ENCODE measurements at places on chromosomes 3 and 15. TPM values are rescaled to one million over a fixed set of nuclear protein-coding genes. Genes with fewer than 3 reads are reported as not detected.

DNA sequence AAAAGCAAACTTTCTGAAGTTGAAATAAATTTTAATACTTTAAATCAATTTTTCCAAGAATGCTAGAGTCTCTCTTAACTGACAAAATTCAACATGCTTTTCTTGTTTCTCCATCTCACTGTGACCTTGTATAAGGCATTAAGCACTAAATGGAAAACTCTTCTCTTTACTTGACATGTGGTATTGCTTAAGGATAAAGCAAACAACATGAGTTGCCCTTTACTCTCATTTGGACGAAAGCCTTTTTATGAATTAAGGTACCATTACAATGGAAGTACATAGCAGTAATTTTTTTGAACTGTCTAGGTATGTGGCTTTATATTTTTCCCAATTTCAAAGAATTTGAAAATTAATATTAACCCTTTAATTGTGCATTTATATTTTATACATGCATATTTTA lies 1.4 kb downstream of the STRIT1 start:
- no peak for DNase-seq

The C2CD4A gene
- total RNA-seq: 0.22 TPM

DNA sequence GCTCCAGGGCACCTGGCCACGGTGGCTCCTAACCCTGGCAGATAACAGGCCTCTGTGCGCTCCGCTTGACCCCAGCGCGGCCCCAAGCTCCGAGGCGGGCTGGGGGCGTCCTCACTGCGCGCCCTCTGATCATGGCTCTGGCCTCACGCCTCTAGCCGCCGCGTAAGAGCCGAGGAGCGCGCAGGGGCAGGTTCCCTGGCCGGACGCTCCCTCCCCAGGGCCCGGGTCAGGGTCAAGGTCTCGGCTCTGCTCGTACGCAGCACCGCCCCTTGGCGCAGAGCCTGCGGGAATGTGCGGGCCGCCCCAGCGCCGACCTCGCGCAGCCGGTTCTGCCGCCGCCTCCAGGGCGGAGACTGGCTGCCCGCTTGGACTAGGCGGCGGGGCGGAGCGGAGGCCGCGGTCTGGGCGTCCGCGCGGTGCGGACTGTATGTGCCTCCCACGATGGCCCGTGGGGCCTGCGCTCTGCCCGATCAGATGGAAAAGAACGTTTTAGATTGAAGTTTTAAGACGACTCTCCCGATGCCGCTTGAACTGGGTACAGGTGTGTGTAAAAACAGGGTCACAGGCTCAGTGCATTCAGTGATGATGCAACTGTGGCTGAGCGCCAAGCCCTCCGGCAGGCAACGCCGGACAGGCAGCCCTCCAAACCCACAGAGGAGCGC lies 40.8 kb downstream of the CHST14 start:
- peak; percentile 75 for DNase-seq

GRCh38 chr3:62261121-62261520 lies 112.2 kb downstream of the FEZF2 start:
- no peak for DNase-seq

The NR1I2 gene
- 71.2 TPM for total RNA-seq

DNA sequence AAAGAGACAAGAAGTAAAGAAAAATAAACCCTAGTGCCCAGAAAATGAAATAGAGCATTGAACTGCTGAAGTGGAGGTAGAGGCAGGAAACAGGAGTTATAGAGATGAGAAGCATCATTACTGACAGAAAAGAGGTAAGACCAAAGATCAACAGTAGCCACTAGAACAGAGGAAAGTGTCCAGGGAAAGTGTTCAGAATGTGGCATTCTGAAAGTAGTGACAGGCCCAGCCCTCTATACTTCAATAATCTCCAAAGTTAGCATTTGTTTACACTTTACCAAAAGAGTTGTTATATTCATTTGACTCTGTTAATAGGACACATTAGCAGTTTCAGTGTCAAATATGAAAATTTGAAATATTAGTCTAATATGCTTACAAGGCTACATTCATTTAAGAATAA lies 727.1 kb upstream of the NECTIN3 start:
- no peak for DNase-seq
